ENCODE measurements at places on chromosomes 13 and 19. TPM values are rescaled to one million over a fixed set of nuclear protein-coding genes. Genes with fewer than 3 reads are reported as not detected.

DNA sequence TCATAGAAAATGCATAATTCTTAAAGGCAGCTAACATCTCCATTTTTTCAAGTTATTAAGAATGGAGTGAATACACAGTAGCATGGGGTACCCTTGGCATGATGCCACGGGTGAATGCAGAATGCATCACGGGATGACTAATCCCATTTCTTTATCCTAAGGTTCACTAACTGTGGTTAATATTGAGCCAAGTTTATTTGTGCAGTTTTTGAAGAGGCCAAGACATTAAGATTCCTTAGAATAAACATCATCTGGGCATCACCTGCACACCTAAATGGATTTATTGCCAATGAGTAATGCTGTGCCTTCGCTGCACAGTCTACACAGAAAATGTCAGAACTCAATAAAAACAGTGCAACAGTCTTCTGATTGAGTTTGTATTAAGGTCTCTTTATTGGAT lies 333.1 kb downstream of the GPC6 start:
- DNase-seq = no peak

Gene ZNF181
- polyA plus RNA-seq = 23.6 TPM

Gene ADAMTSL5
- 1.2 TPM for polyA plus RNA-seq

Gene BCAM
- polyA plus RNA-seq = 745 TPM

- no peak for DNase-seq
These were observed 148.9 kb upstream of the GPR12 start for GRCh38 chr13:26909477-26909876.

Gene SIGLEC5
- polyA plus RNA-seq = 0.25 TPM

- no peak for DNase-seq
These were observed 667 bp downstream of the ZNF878 start for GRCh38 chr19:12052091-12052496.

Gene PLIN5
- 2.6 TPM for polyA plus RNA-seq

Gene ZNF8
- 6.4 TPM for polyA plus RNA-seq

DNA sequence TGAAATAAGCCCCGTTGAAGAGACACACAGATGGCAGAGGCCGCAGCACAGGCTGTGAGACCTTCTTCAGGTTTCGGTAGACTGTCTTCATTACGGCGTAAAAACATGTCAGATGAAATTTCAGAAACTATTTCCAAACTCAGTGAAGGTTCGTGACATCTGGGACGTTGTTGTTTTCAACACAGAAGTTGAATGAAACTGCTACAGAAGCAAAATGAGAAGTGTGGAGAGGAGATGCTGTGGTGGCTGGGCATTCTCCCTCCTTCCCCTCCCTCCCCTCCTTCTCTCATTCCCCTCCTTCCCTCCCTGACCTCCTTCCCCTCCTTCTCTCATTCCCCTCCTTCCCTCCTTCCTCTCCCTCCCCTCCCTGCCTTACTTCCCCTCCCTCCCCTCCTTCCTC lies 113.6 kb downstream of the ATP11A start:
- DNase-seq = no peak

Gene SHFL
- 34.3 TPM for polyA plus RNA-seq

Gene PROSER3
- 12.1 TPM for polyA plus RNA-seq

DNA sequence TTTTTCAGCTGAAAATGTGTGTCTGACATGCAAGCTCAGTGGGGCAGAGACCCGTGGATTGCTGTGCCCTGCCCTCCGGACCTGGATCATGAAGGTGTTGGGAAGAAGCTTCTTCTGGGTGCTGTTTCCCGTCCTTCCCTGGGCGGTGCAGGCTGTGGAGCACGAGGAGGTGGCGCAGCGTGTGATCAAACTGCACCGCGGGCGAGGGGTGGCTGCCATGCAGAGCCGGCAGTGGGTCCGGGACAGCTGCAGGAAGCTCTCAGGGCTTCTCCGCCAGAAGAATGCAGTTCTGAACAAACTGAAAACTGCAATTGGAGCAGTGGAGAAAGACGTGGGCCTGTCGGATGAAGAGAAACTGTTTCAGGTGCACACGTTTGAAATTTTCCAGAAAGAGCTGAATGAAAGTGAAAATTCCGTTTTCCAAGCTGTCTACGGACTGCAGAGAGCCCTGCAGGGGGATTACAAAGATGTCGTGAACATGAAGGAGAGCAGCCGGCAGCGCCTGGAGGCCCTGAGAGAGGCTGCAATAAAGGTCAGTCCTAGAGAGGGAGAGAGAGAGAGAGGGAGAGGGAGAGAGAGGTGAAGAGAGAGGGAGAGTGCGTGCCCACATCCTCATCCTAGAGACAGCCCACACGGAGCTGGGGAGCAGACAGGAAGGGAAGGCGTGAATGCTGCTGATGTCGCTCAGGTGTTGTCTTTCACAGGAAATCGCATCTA lies 5.1 kb upstream of the DCUN1D2 start:
- no peak for DNase-seq

Gene CGB5
- not detected for polyA plus RNA-seq

Gene NCR1
- 0.21 TPM for polyA plus RNA-seq

DNA sequence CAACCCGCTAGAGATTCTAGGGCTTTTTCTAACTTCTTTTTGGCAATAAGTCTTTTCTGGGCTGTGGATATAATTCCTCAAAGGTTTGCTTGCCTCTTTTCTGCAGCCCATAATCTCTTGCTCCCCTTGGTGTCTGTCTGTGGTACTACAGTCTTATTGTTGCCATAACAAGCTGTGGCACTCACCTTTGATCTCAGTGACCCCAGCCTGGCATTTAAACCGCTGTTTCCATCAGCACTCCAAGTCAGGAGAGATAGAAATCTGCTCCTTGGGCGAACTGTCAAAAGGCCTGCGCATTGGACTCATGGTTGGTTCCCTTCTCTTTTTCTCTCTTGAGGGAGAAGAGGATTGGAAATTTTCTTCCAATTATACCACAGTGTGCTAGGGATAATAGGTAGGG lies 14.5 kb upstream of the MPHOSPH8 start:
- DNase-seq = no peak

Gene LPAR2
- polyA plus RNA-seq = 26.1 TPM

Gene ZNF14
- 15.9 TPM for polyA plus RNA-seq

Gene PLK5
- polyA plus RNA-seq = 0.44 TPM

DNA sequence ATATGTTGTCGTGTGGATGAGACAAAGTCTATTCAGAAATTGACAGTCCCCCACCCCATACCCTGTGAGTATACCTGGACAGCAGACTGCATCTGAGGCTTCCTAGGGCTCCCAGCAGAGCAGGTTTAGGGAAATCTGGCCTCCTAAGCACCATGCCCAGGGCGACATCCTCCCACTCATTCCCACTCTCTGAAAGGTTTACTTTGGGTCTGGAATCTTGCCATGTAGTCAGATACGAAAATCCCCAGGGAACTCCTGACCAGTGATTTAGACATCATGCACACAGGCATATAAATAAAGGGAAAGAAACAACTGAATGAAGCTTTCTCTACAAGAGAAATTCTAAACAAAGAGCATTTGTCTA lies 717 bp upstream of the NALCN start:
- DNase-seq = no peak

GRCh38 chr13:83880275-83881139 lies 1.8 kb downstream of the SLITRK1 start:
- DNase-seq = no peak

DNA sequence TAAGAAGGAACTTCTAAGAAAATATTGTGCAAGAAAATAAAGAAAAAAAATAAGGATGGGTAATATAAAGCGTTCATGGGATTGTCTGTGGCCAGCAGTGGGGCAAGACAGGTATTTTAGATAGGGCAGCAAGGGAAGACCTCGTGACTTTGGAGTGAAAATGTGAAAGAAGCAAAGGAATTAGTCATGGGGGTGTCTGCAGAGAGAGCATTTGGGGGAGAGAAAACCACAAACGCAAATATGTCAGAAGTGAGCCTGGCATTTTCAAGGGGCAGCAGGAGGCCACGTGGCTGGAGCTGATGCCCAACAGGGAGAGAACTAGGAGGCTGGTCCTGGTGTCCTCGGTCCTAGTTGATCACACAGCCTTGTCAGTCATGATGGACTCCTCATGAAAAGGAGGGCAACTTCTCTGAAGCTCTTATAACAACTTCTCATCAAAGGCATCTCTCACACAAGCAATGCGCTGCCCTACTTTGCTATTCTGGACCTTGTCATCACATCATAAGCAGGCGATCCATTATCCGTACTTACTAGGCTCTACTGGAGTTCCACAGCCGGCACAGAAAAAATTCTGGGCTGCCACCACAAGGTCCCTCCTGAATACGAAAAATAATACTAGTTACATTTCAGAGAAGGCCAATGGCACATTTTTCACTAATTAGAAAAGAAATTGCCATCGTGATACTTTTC lies 31.0 kb downstream of the RUBCNL start:
- no peak for DNase-seq

- DNase-seq = no peak
These were observed 344.1 kb downstream of the UQCRFS1 start for GRCh38 chr19:28868836-28869235.

Gene LILRB3
- polyA plus RNA-seq = 1.5 TPM
